ENCODE measurements at places on chromosomes 4 and X.

GRCh38 chrX:122303761-122304160, 880.3 kb upstream of the GRIA3 start:
- DNase-seq = no peak

GRCh38 chrX:26580021-26580420, 364.1 kb downstream of the MAGEB5 start:
- no peak for DNase-seq

- DNase-seq = no peak
These were observed 39.8 kb downstream of the GLRB start for GRCh38 chr4:157115613-157116335.

- no peak for DNase-seq
These were observed 72.3 kb upstream of the TNMD start for GRCh38 chrX:100512471-100512870.

- DNase-seq = no peak
These were observed 156.6 kb upstream of the FTHL17 start for GRCh38 chrX:31228415-31228832.

- DNase-seq = no peak
These were observed 4.4 kb upstream of the KCND1 start for GRCh38 chrX:48976086-48976485.

- no peak for DNase-seq
These were observed 36.3 kb downstream of the C4orf51 start for GRCh38 chr4:145716200-145716599.

DNA sequence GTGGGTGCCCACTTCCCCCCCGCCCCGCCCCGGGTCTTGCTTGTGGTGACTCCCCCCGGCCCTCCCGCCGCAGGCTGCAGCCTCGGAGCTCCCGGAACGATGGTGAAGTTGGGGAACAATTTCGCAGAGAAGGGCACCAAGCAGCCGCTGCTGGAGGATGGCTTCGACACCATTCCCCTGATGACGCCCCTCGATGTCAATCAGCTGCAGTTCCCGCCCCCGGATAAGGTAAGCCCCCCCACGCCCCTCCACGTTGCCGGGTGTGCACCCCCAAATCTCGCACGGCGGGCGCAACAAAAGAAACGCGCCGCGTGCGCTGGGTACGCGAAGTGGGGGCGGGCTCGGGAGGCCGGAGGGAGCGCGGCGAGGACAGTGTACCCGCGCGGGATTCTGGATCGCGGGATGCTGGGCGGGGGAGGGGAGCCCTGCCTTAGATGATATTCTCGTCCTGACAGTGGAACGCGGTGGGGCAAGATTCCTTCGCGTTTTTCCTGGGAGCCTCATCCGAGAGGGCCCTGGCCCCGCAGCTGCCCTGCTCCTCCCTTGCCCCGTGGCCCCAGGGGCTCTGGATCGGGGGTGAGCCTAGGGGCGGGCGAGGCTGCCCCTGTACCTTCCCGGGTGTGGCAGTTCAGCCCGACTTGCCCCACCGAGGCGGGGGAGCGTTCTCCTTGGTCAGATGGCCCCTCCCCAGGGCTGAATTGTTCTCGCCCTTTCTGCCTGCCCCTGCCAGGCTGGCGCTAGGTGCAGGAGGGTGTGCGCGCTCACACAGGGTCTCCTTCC, 819 bp downstream of the NSG1 start:
- DNase-seq = no peak

DNA sequence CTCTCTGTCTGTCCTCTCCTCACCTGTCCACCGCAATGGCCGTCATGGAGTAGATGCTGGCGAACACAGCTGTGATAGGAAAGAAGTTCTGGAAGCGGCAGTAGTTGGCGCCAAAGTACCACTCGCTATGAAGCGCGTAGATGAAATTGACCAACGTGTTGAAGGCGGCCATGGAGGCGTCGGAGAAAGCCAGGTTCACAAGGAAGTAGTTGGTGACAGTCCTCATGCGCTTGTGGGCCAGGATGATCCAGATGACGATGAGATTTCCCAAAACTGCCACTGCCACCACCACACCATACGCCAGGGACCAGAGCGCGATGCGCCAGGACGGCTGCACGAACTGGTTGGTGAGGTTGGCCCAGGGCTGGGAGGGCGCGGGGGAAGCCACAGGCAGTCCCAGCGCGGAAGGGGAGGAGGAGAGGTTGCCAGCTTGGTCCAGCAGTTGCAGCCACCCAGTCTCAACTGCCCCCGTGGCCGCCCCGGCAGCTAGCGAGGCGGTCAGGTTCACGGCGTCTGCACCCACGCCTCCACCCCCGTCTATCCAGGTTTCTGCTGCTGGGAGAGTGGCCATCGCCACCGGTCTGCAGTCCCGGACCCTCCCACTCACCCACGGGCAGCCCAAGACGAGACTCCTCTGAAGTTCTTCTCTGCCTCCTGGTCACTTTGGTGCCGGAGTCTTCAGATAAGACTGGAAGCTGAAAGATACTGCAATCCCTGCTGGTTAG, 518 bp downstream of the TACR3 start:
- no peak for DNase-seq

GRCh38 chr4:81740487-81740886, 268.8 kb upstream of the RASGEF1B start:
- DNase-seq = no peak

DNA sequence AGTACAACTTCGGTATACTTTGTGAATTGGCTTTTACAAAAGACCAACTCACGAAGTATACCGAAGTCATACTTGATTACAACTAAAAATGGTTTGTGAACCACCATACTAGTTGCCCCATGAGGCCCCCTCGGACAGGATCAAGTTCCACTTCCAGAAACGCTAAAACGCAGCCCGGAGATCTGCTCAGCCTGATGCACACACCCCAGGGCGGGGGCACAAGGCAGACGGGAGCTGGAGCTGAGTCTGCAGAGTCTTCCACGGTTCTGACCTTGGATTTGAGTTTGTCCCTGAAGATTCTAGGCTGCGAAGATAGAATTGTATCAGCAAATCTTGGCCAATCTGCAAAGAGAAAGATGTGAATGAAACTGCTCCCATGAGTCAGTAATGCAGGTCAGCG, 118.1 kb downstream of the SORCS2 start:
- DNase-seq = no peak

DNA sequence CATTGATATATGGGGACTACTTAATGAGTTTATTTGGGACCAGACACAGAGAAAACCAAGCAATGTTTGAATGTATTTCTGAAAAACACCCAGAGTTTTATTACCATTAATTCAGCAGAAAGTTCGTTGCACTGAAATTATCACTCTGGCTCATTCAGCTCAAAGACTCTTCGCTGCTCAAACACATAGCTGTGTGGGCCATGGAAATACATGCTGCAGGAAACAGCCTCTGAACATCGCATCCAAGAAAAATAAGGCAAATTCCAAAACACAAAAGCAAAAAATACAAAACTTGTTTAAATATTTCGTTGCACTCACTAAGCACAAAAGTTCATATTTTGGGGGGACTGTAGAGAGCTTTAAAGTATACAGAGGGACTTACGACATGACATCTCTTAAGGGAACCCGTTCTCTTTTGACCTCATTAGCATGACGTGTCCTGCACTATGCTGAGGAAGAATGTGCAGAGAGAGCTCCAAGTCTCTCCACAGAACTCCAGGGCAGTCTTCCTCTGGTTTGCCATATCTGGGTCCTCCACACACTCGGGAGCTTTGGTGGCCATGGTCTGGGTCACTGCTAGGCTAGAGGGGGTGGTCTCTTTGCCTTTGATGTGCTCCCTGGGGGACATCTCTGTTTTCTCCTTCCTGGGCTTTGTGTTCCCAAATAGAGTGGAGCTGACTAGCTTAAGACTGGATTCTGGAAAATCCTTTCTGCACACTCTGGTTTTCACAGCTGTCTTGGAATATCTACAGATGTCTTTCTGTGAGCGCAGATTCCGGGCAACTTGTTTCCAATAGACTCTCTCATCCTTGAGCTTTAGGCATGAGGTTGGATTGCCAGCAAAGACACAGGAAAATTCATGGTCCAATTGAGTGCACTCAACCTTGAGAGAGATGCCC, 2.8 kb downstream of the FGFBP1 start:
- DNase-seq = no peak

GRCh38 chr4:141142423-141142822, 9.2 kb upstream of the RNF150 start:
- DNase-seq = no peak

- DNase-seq = no peak
These were observed 7.8 kb downstream of the MSMO1 start for GRCh38 chr4:165335163-165335703.

DNA sequence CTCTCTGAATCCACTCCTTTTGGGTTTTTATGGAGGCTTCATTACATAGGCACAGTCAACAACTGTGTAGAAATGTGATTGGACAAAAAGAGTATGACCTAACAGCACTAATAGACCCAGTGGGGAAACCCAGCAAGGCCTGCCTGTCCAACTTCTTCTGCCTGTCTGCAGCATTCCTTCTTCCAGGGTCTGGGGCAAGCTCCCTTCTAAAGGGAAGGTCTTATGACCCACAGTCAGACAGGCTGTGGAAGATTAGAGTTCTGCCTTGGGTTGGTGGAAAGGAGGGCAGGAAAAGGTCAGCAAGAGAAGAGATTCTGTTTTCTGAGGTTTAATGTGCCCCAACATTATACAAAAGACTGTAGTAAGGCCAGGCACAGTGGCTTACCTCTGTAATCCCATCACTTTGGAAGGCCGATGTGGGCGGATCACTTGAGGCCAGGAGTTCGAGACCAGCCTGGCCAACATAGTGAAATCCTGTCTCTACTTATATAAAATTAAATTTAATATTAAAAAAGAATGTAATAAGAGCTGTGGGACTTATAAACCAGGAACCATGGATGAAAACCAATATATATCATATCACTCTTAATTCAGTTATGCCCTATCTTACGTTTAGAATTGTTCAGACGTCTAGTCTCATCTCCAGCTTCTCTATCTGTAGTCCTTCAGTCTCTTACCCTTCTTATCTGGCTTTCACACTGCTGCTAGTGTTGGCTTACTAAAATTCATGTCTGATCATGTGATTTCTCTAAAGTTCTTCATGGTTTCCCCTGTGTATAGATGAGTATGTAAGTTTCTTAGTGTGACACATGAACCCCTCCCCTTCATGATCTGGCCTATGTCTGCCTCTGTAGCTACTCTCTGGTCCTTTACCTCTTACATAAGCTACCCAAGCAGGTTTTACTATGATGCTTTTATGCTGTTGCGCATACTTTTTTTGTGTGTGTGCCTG, 6.2 kb downstream of the CLCN3 start:
- DNase-seq = no peak

All from bone marrow (tissue), 2 donors.